ENCODE measurements at places on chromosomes 11 and 22.

GRCh38 chr11:2975594-2975993 is 16.5 kb downstream of the NAP1L4 start:
- no peak for DNase-seq

GRCh38 chr11:33691066-33691864 is 9.4 kb downstream of the C11orf91 start:
- no peak for DNase-seq

GRCh38 chr11:96329419-96329818 is 13.6 kb downstream of the MAML2 start:
- no peak for DNase-seq

DNA sequence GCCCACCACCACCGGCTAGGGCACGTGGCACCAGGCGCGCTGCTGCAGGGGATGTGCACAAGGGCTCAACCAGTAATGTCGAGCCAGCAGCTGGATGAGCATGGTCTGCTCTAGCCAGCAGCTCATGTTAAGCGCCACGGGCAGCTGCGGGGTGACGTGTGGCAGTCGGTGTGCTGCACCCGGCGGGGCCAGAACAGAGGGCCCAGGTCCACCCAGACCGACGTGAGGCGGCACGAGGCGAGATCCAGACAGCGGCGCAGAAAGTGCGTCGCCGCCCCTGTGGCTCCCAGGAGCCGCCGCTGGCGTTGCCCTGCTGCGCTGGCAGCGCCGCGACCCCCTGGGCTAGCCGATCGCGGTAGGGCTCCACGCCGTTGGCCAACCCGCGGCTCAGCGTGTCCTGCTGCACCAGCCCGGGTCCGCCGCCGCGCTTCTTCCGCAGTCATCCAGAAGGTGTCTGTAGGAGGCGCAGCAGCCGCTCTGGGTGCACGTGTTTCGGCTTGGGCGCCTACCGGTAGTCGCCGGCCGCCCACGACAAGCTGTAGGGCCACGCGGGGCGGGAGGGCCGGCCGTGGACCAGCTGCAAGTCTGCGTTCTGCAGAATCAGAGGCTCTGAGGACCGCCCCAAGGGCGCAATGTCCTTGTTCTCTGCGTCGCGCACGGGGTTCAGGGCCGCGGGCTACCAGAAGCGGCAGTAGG is 4.6 kb upstream of the GALR3 start:
- DNase-seq = no peak

- no peak for DNase-seq
These were observed 65.2 kb upstream of the A4GALT start for GRCh38 chr22:42785706-42786499.

DNA sequence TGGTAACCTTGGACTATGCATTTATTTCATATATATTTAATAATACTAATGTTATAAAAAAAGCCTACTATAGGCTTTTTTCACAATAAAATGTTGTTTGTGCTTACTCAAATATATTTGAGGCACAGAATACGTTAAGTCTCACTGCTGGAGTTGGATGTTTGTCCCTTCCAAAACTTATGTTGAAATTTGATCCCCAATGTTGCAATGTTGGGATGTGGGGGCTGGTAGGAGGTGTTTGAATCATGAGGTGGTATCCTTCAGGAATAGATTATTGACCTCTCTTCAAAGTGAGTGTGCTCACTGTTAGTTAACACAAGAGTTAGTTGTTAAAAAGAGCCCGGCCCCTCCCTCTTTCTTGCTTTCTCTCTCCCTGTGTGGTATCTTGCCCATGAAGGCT is 1295.9 kb downstream of the JRKL start:
- no peak for DNase-seq

- DNase-seq = peak; percentile 34
These were observed 24.9 kb downstream of the APLP2 start for GRCh38 chr11:130094614-130095013.
